Activated gamma-delta T cell (primary cell): ENCODE measurements at places on chromosomes 6 and 20.

DNA sequence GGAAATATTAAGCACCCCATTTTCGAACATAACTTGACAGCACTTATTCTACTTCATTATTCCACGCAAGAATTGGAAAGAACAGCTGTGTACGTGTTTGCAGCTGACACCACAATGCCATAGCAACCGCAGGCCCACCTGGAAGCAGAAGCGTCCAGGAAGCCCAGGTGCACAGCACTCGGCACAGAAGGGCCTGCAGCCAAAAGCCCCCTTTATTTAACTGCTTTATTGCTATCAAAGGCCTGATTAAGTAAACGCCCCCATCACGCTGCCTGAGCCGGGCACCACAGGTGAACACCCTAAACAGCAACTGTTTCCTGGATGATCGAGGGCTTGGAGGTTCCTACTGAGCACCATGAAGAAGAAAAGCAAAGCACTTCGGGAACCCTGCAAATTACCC is 6.3 kb downstream of the TAF4 start:
- DNase-seq = no peak

DNA sequence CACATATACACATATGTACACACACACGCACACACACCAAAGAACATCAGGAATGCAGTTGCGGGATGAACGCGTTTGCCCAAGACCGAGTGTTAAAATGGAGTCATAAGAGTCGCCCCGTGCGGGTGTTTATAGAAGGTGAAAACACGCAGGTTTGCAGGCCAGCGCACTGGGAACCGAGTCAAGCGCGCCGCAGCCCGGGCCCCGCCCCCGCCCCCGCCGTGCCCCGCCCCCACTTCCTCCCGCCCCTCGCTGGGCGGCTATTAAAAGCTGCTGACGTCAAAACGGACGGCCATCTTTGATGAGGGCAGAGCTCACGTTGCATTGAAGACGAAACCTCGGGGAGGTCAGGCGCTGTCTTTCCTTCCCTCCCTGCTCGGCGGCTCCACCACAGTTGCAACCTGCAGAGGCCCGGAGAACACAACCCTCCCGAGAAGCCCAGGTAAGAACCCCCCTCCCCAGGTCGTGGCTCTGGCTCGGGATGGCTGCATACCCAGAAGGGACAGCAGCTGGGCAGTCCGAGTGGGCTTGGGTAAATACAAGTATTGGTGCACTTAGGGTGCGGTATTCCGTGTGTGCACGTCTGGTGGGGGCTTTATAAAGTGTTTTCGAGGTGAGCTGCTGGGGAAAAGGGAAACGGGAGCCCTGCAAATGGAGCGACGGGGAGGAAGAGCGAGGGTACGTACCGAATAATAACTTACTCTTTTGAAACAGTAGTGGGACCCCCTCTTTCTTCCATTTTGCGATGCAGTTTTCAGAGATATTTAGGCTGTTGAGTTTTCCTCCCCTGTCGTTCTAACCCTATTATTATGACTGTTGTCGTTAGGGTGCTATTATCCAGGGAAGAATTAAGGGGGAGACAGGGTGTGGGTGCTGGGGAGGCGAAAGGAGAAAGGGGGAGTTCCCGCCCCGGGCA is at the start of gene SNAP25:
Gene SNAP25, plus strand, starts transcription at position 295 of the 916 bp plus-strand sequence. CDS start 56,662 bp downstream, outside the sequence.
- DNase-seq = no peak

GRCh38 chr6:42292004-42292740 is 74.5 kb upstream of the MRPS10 start:
- DNase-seq = no peak

DNA sequence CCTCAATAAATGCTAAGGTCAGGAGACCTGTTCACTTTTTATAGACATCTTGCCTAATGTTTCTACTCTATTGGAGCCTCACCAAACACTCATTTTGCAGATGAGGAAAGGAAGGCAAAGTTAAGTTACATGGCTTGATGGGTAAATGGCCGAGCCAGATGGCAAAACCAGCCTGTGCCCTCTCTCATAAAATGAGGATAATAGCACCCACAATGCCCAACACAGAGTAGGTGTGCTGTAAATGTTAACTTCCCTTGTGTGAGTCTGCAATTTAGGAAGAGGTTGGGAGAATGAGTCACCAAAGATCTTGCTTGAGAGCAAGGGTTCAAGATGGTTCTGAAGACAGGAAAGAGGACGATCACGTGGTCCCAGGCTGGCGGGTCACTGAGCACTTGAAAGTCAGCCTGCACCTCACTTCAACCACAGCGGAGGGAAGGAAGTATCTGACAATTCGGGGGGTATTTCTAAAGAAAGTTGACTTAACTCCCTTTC is 3.3 kb downstream of the KCNK5 start:
- no peak for DNase-seq

DNA sequence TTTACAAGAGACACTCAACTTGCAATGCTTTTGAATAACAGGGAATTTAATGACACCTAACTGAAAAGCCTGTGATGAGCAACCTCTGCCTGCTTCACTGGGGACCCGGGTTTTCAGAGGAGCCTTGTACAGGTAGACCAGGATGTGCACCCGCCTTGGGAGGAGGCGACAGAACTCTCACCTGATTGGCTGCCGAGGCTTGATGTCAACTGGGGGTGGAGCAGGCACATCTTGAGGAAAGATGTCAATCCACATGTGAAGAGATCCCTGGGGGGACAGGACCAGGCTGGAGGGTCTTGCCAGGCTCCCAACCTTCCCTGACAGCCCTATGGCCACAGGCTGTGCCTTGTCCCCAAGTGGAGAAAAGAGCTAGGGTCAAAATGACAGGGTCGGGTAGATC is 19.8 kb downstream of the ERGIC3 start:
- no peak for DNase-seq

GRCh38 chr20:49136817-49137571 is 51.1 kb downstream of the STAU1 start:
- no peak for DNase-seq

DNA sequence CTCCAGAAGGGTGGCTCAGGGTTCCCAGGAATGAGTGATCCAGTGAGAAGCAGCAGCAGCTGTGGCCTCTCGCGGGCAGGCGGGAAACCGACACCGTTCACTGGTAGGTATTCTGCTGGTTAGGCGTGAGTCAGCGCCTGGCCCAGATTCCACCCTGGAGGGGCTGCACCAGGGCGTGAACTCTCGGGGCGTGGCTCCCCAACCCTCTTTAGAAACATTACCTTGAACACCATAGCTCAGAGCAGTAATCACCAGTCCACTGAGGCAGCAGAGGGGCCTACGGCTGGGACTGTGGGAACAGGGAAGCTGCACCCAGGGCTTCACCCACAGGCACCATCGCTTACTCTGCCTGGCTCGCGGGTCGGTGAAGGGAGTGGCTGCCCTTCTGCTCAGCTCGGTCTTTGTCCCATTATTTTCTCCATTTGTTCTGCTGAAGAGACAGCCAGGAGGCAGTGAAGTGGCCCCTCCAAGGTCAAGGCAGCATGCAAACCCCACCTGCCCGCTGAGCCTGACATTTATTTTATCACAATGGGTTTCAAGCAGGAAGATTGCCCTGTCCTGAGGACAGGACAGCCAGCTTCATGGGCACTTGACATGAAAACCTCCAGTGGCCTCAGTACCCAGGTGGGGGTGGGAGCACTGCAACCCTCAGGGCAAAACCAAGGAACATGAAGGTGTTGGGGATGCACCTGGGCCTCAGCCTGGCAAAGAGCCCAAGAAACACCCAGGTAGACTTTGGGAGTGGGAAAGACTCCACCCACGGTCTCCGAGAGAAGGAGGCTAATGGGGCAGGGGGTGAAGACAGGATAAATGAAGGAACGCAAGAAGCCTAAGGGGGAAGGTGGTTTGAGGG is 51.0 kb upstream of the CD93 start:
- no peak for DNase-seq

- no peak for DNase-seq
Observed at GRCh38 chr6:131729550-131729949, 18.7 kb upstream of the CTAGE9 start.

DNA sequence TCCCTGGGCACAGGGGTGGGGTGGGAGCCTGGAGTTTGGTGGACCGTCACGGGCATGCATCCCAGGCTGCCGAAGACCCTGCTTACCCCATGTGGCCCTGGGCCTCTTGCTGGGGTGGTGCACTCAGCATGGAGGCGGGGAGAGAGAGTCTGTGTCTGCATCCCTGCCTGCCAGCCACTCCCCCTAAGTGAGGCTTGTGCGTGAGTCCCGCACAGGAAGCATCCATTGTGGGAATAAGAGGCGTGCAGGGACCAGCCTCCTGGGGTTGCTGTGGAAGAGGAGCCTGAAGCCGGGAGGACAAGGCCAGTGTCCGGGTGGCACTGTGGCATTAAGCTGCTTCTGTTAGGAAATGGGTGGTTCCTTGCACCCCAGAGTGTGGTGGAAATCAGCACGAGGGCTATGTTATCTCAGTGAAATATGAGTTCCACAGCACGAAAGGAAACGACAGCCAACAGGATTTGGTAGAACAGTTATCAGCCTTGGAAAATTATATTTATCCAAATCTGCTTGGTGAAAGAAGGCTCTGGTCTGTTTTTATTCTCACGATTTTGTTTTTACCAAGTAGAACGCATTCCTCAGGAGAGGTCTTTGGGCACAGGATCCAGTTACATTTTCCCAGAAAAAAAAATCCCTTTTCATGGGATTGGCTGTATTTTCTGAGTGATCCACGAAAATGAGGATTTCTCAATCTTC is 35.7 kb downstream of the CDH4 start:
- no peak for DNase-seq

- no peak for DNase-seq
Observed at GRCh38 chr6:160871320-160871719, 120.2 kb upstream of the MAP3K4 start.

DNA sequence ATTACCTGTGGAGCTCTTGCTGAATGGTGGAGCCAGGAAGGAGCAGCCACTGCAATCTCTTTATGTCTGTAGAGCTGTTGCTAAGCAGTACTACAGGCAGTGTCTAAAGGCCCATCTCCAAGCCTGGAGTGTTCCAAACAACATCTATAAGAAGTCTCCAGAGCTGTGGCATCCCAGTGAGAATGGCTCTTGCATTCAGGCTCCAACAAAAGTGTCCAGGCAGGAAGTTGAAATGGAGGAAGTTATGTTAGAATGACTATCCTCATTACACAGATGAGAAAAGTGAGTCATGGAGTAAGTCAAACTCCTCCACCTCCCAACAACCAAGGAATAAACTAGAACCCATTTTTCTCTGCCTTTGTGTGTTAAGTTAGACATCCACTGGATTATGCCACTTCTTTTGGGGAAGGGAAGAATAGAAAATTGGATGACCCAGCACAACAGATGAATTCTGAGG is 288.5 kb upstream of the STXBP5 start:
- DNase-seq = no peak

DNA sequence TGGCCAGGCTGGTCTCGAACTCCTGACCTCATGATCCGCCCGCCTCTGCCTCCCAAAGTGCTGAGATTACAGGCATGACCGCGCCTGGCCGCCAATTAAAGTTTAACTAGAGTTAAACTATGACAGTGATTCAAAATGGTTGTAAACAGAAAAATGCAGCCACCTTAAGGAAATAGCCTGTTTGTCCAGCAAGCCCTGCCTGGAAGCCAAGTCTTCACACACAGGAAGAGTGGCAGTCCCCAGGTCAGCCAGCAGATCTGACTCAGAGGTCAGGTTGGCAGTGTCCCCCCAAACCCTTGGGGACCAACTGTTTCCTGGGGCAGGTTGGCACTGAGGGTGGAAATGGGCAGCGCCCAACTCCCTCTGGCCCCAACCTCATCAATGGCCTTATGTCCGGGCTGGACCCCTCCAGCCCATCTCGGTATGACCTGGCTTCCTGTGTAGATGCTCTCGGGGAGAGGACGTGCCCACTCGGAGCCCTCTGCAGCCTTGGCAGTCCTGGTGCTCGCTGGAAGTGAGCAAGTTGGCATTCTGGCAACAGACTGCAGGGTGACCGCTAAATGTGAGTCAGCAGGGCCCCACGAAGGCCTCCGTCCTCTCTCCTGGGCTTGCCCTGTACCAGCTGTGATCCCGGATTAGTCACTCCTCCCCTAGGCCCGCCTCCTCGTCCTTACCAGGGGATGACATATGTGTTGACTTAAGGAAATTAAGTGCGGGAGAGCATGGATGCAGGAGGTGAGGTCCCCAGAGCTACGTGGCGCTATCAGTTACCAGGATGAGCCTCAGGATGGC is 9.7 kb upstream of the HSP90AB1 start:
- no peak for DNase-seq

- DNase-seq = no peak
Observed at GRCh38 chr6:25875926-25876602, 2.0 kb upstream of the SLC17A3 start.

DNA sequence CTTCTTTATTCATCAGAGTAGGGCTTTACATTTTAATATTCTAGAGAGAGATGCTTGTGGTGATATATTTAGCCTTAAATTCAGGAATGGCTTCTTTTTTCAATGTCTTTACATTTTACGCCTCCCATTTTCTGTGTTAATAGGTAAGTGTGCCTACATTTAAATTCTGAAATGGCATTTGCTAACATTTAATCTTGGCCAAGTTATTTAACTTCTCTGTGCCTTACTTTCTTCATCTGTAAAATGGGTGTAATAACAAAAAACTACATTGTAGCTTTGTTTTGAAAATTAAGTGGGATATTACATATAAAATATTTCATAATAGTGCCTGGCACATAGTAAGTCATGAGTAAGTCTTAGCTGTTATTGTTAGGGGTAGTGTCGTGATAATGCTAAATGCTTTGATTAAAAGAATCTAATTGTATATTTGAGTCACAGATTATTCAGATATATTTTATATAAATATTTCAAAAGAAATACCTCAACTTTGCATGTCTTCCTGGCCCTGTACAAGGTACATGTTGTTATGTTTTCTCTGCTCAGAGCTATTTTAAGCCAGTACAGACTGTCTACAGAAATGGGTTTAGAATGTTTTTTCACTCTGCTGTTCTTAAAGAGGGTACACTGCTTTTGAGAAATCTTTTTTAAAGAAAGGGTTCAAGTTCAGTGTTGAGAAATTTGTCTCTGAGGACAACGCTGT is 18.8 kb downstream of the CARMIL1 start:
- no peak for DNase-seq

DNA sequence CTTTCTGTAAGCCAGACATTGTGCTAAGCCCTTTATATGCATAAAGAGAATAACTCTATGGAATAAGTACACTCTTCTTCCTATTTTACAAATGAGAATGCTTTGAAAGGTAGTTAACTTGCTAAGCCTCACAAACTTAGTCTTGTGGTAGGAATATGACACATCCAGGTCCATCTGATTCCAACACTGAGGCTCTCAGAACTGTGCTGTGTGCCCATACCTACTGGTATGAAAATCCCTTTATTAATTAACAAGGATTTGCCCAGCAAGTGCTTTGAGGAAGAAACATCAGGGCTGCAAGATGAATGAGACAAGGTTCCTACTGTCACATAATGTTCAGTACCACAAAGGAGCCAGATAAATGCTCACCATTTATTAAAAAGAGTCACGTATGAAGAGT is 122.6 kb downstream of the TNFRSF21 start:
- no peak for DNase-seq

GRCh38 chr6:36339146-36339545 is 2.5 kb upstream of the BNIP5 start:
- no peak for DNase-seq

- no peak for DNase-seq
Observed at GRCh38 chr6:110322151-110322873, 35.8 kb downstream of the METTL24 start.

- no peak for DNase-seq
Observed at GRCh38 chr6:42467651-42468050, 15.9 kb upstream of the TRERF1 start.

GRCh38 chr6:33147807-33148666 is 44.2 kb downstream of the COL11A2 start:
- no peak for DNase-seq
